WTC11 (cell line): ENCODE measurements at places on chromosomes 4 and X.

- no peak for DNase-seq
Measured at GRCh38 chr4:27239641-27240040, 379.0 kb downstream of the STIM2 start.

GRCh38 chrX:44483965-44484606, 58.6 kb downstream of the FUNDC1 start:
- no peak for DNase-seq

DNA sequence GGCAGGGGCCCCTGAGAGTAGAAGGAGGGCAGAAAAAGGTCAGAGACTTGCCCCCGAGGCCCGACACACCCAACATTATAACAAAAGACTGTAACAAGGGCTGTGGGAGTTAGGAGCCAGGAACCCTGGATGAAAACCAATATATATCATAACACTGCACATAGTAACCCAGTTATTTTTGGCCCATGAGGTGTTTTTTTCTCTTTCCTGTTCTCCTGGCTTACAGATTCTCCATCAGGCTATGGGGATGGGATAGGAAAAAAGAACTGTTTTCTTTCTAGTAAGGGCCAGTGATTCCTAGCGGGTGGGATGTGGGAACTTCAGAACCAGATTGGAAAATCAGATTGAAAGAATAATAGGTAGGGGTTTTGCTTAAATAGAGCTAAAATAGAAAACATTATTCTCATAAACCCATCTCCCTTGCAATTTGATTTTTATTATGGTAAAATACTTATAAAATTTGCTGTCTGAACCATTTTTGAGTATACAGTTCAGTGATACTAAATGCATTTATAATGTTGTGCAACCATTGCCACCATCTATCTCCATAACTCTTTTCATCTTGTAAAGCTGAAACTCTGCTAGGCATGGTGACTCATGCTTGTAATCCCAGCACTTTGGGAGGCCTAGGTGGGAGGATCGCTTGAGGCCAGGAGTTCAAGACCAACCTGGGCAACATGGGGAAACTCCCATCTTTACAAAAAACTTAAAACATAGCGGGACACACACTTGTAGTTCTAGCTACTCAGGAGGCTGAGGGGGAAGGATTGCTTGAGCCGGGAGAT, 33.5 kb downstream of the SNX25 start:
- DNase-seq, result no peak

DNA sequence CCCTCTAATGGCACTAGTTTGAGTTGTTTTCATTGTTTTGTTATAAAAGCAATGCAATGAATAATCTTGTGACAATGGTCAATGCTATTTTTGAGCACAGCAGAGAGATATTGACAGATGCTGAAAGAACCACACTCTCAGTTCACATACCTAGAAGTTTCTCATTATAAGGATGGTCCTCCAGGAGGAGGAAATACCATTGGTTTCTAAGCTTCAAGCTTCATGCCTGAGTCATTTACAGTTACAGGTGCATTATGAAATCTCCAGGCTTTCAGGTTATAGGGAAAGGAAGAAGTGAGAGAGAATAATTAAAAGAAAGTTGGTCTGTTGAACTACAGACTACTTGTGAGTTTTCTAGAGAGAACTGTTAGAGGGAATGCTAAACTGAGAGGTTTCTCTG, 75.3 kb downstream of the PWWP3B start:
- no peak for DNase-seq

GRCh38 chr4:42360256-42360669, 37.0 kb upstream of the SHISA3 start:
- no peak for DNase-seq

GRCh38 chr4:65482410-65482809, 187.9 kb downstream of the EPHA5 start:
- no peak for DNase-seq

DNA sequence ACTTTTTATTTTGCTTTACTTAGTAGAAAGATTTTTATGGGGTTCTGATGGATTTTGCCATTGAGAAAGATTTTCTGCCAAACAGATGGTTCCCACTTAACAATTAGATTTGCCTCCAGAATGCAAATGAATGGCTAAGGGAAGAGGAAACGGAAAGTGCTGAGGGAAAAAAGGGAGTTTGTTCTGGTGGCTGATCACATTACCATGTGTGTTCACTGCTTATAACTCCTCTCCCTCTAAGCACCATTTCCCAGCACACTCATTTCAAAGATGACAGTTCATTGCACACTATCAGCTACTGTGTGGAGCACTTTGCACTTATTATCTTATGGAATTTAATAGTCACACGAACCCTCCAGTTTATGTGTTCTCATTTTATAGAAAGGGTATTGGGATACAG, 68.0 kb upstream of the GRID2 start:
- DNase-seq, result no peak

DNA sequence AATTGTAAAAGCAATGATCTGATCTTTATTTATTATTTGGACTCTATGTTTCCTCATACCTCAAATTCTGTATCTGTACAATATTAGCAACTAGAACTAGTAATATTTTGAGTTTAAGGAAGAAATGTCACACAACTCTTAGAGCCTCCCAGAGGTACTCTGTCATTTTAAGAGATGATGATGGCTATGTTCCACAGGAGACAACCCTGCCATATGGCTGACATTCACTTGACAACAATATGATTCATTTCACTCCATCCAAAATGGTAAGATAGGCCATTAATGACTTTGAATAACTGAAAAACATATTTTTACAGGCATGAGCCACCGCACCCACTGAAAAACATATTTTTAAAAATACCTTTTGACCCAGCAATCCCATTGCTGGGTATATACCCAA, 190.3 kb downstream of the MAML3 start:
- DNase-seq, result no peak

DNA sequence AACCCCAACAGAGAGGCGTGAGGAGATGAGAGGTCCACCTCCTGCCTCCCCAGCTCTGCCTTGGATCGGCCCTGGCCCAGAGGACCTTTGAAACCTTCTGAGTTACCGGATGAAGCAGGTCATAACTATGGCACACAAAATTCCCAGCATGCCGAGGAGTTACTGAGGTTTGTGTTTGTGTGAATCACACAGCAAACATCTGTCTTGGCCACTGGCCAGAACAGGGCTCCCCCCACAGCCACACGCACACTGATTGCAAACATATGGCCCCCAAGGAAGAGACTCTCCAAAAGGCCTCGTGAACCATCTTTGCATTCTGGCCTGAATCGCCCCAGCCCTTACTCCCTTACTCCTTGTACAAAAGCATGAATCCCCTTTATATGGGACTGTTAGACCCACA, 18.9 kb downstream of the RPS4X start:
- DNase-seq, result no peak

DNA sequence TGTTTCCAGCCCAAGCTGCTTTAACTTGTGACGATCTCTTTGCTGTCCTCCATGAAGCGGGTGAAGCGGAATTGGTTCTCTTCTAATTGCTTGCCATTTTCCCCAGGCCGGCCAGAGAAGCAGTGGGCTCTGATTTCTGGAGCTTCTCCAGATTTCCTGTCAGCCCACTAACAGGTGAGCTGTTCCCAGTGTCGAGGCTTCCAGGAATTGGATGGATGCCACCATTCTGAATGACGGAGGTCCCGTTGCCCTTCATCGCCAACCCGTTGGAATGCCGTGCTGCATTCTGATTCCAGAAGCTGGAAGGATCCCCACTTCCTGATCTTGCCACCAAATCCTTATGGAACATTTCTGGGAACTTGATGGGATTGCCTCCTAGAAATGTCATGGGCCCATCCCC, 31.0 kb downstream of the PAGE1 start:
- DNase-seq, result no peak
